CD4-positive, alpha-beta T cell treated with Interferon alpha-2 for 1 hour (primary cell): ENCODE measurements at places on chromosomes 11 and 22.

GRCh38 chr11:28223577-28223976 lies 115.4 kb downstream of the METTL15 start:
- no peak for DNase-seq

DNA sequence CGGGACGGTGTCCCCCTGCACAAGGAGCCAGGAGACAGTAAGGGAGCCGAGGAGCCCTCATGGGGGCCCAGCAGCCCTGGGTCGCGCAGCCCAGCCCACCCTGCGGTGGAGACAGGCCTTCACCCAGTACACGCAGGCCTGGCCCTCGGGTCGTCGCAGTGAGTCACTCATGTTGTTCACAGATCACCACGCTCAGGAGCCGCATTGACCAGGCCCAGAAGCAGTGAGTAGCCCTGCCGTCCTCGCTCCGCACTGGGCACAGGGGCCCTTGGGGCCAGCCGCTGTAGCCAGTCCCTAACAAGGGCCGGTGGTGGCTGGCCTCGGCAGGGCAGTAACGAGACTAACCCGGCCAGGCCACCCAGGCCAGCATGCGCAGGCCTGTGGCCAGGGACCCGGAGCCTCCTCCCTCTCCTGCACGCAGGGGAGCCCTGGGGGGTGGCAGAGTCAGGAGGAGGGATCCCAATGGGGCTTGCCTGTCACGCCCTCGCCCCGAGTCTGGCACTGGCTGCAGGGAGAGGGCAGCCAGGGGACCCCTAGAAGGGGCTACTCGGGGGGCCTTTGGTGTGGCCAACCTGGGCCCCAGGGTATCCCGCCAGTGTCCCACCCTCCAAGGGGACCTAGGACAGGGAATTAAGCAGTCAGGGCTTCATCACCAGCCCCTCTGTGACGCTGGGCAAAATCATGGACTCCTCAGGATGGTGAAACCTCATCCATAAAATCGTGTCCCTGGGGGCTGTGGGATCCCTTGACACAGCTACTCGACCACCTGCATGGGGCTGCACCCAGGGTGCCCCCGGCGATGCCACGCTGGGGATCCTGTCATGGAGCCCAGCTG lies 10.1 kb upstream of the MRPL23 start:
- DNase-seq: peak; percentile 1

GRCh38 chr22:43101306-43101705 lies 9.2 kb upstream of the BIK start:
- DNase-seq: no peak

DNA sequence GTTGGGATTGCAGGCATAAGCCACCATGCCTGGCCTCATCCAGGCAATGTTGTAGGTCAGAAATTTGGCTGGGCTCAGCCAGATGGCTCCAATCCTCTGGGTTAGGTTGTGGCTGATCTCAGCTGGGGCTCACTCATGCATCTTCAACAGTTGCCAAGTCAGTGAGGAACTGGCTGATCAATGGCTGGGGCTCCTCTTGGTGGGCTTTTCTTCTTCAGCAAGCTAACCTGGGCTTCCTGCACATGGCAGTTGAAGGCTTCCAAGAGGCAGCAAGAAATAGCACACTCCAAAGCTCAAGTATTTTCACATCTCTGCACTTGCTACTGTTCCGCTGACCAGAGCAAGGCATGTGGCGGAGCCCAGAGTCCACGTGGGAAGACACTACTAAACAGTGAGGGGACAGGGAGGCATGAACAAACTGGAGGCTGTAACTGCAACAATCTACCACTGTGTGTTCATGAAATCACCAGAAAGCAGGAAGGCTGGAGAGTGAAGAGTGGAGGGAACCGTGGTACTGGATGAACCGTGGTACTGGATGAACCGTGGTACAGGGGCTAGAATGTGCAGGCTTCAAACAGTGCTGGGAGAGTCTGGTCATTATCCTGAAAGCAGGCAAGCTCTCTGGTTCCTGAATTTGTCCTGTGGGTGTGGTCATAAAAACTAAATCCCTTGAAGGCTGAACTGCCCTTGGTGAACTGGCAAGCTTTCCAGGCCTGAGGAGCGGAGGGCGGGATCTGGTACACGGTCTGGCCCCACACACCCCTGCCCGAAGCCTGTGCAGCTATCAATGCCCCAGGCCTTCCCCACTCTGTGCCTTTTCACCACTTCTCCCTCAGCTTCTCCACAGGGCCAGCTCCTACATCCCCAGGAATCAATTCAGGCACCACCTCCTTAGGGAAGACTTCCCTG lies 20.2 kb downstream of the CHST1 start:
- DNase-seq: no peak

DNA sequence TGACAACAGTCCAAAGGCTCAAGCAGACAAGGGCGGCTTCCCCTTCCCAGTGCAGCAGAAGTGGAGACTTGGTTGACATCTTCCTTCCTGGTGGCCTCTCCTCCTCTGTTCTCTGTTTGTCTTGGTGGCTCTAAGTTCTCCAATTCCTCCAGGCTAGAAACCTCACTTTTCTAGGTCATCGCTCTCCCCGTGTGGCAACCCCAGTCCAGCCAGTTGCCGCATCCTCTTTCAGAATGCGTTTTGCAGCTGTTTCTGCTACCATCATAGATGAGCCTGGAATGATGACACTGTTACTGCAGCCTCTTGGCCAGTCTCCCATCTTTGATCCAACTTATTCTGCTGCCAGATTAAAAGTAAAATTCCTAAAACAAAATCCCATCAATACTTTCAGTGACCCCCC lies 201.5 kb downstream of the TRIM29 start:
- DNase-seq: no peak

- no peak for DNase-seq
These were observed 40.6 kb downstream of the SCUBE1 start for GRCh38 chr22:43302531-43303041.

- DNase-seq: peak; percentile 55
These were observed 1.9 kb downstream of the NLRP6 start for GRCh38 chr11:279966-280705.

DNA sequence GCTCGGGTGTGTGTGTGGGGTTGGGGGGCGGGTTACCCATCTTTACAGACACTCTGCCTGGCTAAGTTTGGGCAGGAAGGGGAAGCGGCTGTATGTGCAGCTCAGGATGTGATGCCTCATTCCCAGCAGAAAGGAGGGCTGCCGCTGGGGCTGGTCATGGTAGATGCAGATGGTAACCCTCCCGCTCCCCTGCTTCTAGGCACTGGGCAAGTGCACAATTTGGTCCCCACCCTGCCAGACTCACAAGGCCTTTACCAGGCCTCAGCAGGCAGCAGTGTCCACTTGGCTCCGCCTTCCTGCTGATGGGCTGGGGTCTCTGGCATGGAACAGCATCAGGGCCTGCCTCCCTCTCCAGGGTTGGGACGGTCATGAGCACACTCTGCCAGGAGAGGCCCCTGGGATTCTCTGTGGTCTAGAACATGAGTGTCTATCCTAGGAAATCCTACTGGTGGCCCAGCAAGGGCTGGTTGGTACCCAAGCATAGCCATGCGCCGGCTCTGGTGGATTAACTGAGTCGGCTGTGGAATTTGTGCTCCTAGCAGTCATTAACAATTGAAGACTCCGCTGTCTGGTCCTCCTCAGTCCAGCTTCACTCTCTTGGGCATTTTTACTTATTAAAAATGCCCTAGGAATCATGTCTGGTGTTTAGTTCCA lies 4.2 kb downstream of the LMO1 start:
- no peak for DNase-seq

DNA sequence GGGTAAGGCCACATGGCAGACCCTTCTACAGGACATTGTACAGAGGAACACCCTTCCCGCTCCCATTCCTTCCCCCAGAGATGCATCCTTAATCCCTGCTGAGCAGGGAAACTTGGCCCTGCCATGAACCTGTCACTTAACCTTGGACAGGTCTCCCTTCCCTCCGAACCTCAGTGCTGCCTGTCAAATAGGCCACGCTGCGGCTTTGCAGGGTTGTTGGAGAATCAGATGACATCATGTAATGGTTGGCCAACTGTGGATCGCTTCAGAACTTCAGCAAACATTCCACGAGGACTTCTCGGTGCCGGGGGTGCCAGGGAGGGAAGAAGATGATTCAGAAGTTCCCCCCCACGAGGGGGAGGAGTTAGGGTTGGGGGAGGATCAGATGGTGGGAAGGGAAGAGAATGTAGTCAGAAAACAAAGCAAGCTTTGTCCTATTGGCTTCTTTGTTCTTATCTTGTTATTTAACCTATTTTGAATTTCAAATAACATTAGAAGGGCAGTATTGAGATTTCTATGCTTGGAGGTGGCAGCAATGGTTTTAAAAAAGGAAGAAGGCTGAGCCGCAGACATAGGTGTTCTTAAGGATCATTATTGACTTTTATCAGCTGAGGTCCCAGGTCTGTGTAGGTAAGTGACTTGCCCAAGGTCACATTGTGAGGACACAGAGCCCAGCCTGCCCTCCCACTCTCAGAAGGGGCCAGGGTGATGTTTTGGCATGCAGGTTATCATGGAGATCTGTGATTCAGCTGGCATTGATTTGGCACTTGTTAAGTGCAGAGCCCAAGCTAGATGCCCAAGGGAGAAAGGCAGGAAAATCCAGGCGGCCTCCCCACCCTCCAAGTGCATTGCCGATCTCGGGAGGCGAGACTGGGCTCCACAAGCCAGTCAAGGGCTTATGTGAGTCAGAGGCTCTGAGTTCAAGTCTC lies 3.1 kb downstream of the CDC42EP1 start:
- DNase-seq: no peak

DNA sequence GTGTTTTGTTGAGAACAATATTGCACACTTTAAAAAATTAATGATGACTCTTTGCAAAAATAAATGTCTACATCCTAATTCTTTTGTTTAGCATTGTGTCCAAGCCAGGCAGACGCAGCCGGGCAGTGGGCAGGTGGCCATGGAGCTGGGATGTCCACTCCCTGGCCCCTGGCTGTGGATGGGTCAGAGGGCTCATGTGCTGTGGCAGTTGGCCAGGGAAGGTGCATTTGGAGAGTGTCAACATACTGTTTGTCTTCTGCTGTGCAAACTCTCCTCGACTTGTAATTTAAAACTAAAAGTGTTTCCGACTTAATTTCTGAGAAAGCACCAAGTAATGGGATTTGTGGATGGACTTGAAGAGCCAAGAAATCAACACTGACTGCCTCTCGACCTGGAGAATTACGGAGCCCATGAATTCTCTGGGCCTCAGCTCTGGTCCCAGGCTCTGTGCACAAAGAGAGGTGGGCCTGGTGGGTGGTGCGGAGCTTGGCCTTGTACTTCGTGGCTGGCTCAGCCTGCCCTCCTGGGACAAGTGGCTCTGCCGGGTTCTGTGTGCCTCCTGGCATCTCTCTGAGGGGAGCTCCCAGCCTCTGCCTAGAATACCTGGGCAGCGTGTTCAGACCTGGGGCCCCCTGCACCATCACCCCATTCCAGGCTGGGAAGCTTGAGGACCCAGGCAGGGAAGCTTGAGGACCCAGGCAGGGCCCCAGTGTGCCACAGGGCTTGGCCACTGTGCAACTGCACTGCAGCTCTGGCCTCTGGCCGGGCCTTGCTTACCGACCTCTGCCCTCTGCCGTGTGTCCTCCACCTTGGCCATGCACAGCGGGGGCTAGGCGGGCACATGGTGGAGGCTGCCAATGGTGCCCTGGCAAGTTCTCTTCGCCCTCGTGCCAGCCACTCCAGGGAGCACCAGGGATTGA lies 46.4 kb downstream of the RTN4R start:
- no peak for DNase-seq

- peak; percentile 20 for DNase-seq
These were observed 76.2 kb upstream of the VPREB1 start for GRCh38 chr22:22168190-22168940.

DNA sequence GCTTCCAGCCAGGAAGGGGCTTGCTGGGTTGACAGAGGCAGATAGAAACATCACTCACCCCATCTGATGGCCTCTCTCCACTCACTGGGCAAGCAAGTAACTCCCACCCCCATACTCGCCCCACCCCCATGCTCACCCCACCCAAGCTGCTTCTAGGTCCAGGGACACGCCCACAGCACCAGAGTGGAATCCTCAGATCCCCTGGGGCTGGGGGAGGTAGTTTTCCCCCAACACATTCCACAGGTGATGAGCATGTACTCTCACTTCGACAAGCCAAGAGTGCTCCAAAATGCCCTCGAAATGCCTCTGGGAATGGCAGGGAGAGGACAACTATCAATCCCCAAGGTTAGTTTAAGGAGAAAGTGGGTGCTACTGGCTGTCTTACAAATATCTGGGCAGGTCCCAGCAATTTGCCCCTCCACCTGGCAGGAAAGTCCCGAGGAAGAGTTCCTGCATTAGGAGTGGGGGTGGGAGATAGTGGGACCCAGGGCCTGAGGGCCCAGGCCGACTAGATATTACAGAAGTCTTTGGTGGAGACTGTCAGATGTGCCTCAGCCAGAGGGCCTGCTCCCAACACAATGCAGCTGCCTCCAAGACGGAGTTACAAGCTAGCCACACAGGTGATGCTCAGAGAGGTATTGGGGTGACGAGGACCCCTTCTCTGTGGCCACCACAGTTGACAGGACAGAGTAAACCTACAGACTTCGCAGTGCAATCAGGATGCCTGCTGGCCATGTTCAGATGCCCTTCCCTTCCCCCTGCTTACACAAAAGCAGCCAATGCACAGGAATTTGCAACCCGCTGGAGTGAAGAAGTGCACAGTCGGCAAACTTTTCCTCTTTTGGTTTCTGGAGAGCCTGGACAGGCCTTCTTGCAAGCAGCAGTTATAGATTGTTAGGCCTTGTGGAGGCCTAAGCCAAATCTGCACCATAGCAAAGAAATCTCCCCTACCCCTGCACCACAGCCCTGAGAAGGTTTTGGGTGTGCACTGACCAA lies 2.9 kb upstream of the LMO1 start:
- no peak for DNase-seq

- DNase-seq: no peak
These were observed 308.9 kb downstream of the MN1 start for GRCh38 chr22:27492566-27493201.

GRCh38 chr11:64136765-64137441 lies 29.0 kb downstream of the MACROD1 start:
- no peak for DNase-seq

GRCh38 chr11:101363706-101364275 lies 220.0 kb downstream of the TRPC6 start:
- no peak for DNase-seq
